Activated T-helper 1 cell treated with anti-CD3 and anti-CD28 coated beads, Interleukin-2, amount 50 U/mL, for 16 hours (primary cell): ENCODE measurements at places on chromosomes 7 and 10.

DNA sequence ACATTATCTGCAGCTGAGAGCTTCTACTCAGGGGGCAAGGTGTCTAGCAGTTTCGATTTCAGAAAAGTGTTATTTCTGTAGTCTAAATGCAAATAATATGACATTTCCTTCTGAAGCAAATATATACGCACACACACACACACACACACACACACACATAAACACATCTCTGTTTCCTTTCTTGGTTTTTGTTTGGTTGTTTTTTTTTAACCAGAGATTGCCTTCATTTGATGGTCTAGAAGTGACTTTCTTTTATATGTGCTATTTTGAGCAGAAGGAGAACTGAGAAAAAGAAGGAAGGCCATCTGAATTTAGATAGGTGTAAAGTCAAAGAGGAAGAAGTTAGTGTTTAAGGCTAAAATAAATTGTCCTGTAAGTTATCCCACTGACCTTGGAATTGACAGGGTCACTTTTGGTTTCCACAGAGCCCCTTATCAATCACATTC is 142.2 kb downstream of the TRIL start:
- no peak for DNase-seq

- no peak for DNase-seq
Measured at GRCh38 chr7:14144538-14144937, 155.1 kb upstream of the ETV1 start.

DNA sequence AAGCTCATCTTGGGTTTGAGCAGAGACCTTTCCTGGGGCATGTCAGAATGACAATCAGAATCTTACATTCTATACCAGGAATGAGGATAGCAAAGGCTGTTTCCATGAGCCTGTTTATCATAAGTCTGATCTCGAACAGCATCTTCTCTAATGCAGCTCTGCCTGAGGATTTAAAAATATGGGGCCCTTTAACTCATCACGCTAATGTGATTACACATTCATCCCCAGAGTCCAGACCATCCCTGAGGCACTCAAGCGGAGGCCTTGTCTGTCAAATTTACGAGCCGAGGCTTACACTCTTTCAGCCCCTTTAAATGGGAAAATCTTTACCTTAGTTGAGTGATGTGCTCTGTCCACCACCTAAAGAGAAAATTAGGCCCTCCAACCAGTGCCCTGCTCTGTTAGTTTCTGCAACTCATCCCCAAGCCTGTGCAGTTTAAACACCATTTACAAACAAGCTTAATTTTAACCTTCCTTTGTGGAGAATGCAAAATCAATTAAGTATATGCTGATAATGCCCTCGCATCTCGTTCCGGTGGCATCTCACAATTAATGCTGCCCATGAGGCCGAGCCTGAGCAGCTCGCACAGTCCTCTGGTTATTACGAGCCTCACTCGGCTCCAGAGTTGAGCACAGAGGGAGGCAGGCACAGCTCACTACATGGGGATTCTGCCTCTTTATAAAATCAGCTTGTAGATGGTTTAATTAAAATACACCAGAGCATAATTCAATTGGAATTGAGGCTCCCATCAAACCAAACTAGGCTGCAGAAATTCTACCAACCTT is 16.0 kb downstream of the CHST15 start:
- DNase-seq, result no peak

GRCh38 chr10:36038316-36038955 is 396.3 kb upstream of the FZD8 start:
- DNase-seq, result no peak

GRCh38 chr7:123154231-123154860 is 45.4 kb downstream of the SLC13A1 start:
- no peak for DNase-seq

- no peak for DNase-seq
Measured at GRCh38 chr10:78263521-78263988, 229.9 kb downstream of the RPS24 start.

DNA sequence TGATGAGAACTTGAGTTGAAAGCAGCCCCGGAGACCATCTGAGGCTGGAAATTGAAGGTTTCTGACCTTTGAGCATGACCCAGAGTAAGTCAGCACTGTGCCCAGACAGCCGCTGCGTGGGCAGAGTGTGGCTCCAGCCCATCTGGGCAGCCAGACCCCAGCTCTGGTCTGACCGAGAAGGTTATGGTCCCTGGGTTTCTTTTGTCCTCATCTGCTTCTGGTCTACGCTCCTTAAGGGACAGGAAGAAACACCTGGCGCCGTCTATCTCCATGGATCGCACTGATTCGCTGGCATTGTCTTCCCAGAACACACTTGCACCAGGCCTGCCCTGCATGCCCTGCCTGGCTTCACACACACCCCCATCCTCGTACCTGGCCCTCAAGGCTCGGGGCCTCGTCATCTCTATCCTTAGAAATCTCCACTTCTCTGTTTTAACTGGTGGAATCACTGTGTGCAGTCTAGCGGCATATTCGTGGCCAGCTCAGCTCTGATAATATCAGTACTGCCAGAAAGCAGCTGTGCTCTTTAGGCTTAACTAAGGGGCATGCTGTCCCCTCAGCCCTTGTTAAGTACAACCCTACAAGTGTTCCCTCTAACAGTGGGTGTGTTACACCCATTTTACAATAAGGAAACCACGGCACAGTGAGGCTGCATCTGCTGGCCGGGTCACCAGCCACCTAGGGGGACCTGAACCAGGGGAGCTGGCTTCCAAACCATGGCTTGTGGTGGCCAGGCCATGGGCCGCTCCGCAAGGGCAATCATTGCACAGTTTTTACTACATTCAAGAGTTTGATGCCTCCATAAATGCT is 127.7 kb downstream of the ADCY1 start:
- no peak for DNase-seq

DNA sequence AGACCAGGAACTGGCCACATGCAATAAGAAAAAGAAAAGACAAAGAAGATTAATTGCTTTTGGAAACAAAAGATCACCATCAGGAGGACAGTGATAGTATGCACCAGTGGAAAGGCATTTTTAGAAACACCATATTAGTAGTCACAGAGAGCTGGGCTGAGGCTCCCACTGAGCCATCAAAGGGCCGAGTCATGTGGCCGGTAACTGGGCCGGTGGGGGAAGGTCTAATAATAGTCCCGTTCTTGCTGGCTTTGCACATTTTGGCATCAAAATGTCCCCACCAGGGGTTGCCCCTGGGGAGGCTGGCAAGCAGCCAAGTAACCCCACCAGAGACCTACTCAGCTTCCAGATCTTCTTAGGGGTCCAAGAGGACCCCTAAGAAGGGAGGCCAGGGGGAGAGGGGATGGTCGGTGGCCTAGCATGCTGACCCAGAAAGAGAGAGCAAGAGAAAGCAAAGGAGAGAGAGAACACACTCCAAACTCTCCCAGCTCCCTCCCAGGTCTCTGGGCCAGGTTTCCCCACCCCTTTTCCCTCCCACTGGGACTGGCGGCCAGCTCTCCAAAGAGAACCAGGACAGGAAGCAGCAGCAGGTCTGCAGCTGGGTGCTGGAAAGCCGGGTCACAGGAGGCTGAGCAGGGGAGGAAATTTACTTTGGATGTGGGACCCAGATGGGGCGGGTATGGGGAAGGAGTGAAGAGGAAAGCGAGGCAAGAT is 70.2 kb upstream of the FGFR2 start:
- no peak for DNase-seq

- no peak for DNase-seq
Measured at GRCh38 chr10:17693009-17693408, 49.1 kb downstream of the STAM start.

GRCh38 chr7:70646536-70647248 is 485.3 kb upstream of the GALNT17 start:
- no peak for DNase-seq

DNA sequence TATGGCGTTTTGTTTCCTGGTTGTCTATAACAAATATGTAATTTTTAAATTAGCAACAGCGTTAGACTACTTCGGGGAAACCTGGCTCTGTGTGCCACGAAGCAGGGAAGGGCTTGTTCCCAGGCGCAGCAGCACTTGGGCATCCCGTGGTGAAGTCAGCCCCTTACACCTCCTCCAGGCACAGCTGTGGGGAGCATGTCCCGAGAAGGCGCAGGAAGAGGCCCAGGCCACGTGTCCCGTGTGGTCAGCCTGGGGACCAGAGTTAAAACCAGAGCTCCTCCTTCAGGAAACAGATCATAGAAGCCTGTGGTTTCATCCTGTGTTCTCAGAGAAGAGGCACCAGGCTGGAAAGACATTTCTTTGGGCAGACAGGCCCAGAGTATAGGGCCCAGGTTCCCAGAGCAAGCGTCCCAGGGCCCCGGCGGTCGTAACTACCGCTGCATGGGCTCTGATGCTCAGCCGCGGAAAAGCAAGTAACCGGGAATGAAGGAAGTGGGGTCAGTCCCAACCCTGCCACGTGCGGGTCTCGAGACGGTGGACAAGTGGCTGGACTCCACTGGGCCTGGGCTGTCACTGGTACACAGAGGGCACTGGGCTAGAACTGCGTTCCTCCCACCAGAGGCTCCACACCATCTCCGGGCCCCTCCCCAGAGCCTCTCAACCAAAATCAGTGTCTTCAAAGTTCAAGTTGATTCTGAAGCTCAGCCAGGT is 7.1 kb downstream of the NUDT1 start:
- no peak for DNase-seq

GRCh38 chr10:16437540-16437894 is 707 bp downstream of the PTER start:
- no peak for DNase-seq

- no peak for DNase-seq
Measured at GRCh38 chr10:133618851-133619250, 7.7 kb downstream of the FRG2B start.

GRCh38 chr10:123967626-123968243 is 76.1 kb upstream of the CPXM2 start:
- no peak for DNase-seq

DNA sequence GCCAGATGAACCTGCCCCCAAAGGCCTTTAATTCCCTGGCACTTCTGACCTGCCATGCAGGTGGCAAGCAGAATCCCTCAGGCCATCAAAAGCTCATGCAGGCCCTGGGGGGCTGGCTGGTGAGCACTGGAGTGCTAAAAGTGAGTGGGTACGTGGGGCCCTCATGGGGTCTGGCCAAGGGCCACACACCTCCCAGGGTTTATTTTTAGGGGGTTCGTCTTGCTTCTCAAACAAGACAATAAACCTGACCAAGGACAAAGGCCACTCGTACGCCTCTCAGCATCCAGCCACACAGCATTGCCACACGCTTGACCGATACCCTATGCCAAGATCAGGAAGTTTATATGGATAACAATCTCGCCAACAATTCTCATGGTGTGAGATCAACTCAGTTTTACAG is 33.1 kb upstream of the DOCK1 start:
- no peak for DNase-seq

DNA sequence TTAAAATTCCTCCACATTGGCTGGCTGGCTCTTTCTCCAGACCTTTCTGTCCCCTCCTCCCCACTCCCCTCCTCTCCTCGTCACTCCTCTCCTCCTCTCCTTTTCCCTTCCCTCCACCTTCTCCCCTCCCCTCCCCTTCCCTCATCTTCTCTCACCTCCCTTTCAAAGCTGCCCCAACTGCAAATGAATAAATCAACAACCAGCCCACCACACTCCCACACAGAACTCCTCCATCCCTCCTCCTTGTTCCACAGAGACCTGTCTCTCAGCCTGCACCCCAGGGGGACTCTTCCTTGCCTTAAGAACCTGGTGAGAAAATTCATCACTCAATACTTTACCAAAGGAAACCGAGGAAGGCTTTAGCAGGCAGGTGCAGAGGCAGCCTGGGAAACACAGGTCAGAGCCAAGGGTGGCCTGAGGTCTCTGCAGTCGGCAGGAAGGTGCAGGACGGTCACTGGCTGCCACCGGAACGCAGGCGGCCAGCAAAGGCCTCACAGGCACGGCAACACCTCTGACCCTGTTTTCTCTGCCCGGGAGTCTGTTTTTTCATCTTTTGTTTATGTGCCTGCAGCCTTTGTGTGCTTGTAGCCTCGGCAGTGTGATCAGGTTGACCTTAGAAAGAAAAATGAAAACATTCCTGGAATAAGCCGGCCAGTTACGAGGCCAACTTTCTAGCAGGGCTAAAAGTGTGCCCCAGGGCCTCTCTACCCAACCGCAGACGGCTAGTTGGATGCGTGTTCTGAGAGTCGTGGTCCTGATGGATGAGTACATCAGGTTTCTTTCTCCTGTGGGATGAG is 207.6 kb upstream of the KLF6 start:
- DNase-seq, result no peak

GRCh38 chr7:92768501-92769393 is 67.6 kb downstream of the CDK6 start:
- DNase-seq, result no peak

- no peak for DNase-seq
Measured at GRCh38 chr7:127189074-127189473, 63.7 kb downstream of the GRM8 start.

DNA sequence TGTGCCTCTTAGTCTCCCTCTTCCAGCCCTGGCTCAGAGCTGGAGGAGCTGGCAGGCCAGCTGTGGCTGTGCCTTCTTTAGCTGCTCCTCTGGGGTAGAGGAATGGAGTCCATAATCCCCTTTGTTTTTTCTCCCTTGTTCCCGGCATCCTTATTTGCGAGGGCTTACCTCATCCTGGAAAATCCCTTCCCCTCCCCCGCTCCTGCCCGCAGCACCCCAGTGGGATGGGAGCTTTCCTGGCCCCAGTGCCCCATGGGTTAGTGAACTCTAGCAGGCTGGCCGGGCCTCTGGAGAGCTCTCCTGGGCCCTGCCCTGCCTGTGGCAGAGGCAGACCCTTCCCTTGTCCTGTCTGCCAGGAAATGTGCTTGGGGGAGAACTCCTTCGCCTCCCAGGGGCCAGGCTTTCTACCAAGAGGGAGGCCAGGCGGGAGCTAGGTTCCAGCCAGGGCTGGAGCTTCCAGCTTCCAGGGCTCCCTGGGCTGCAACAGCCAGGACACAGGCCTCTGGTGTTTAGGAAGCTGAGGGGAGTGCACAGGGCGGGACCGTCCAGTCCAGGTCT is 16.5 kb upstream of the TRIM8 start:
- no peak for DNase-seq

- no peak for DNase-seq
Measured at GRCh38 chr10:99537086-99537988, 4.6 kb downstream of the NKX2-3 start.

DNA sequence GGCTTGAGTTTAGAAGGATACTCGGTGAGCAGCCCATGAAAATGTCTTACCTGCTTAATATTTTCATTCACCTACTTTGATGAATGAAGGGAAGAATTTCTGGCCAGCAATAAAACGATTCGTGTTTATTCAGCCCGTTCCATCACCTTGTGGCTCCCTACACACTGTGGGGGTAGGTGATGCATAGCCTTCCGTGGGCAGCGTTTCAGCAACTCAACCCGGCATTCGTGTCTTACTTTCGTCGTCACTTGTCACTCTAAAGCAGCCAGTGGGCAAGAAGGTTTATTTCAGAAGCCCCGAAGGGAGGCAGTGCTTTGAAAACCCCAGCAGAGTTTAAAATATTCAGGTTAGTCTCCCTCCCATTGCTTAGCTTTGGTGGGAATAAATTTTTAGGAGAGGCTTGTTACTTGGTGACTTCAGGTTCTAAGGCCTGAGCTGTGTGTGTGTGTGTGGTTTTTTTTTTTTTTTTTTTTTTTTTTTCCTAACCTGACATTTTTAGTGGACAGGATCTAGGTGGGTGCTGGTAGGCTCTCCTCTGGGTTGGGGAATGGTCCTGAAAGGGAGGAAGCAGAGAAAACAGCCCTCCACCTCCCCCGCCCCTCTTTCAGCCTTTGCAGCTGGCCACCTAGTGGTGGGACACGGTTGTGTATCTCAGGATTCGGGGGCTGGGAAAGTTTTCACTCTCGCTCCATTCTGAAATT is 1.8 kb downstream of the GRK5 start:
- DNase-seq, result peak; percentile 25
